ENCODE measurements at places on chromosomes 12 and 14.

- DNase-seq: no peak
Measured at GRCh38 chr14:105087308-105087962, 22.2 kb upstream of the GPR132 start.

GRCh38 chr14:23414906-23415820, 7.1 kb upstream of the MYH6 start:
- DNase-seq: no peak

- DNase-seq: no peak
Measured at GRCh38 chr12:103573185-103573584, 13.9 kb upstream of the STAB2 start.

DNA sequence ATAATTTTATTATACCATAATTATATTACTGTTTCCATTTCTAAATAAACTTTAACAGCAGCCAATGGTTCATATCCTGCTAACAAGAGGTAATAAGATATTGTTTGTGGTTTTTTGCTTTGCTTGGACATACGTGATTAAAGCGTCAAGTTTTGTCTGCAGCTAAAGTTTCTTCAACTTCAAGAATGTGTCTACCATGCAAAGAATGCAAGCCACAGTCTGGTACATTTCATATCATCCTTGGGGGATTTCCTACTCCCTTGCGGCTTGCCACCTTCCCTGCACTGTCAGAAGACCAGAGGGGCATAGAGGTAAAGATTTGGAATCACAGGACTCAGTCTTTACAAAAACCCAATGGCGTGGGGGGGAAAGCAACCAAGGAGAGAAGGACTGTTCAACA, 125.2 kb downstream of the MED13L start:
- DNase-seq: no peak

- no peak for DNase-seq
Measured at GRCh38 chr12:100987552-100988521, 193.3 kb downstream of the ANO4 start.

GRCh38 chr14:76985540-76986230, 42.8 kb downstream of the IRF2BPL start:
- no peak for DNase-seq

DNA sequence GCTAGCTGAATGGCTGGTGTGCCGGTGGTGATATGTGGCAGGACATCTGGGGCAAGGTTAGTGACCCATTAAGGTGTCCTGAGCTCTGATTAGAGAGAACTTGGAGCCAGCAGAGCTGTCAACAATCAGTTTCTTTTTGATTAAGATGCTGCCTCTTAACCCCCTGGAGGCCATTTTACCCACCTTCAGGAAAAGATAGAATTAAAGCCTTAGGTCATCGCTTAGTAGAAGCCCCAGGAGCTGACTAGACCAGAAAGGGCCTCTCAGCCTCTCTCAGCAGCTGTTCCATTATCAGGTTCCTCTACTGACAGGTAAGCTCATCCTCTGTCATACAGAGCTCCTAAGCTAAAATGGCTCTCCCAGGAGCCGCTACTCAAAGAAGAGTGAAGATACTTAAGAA, 339.0 kb downstream of the FUT8 start:
- DNase-seq: no peak

- no peak for DNase-seq
Measured at GRCh38 chr14:92616178-92616577, 102.6 kb downstream of the RIN3 start.

DNA sequence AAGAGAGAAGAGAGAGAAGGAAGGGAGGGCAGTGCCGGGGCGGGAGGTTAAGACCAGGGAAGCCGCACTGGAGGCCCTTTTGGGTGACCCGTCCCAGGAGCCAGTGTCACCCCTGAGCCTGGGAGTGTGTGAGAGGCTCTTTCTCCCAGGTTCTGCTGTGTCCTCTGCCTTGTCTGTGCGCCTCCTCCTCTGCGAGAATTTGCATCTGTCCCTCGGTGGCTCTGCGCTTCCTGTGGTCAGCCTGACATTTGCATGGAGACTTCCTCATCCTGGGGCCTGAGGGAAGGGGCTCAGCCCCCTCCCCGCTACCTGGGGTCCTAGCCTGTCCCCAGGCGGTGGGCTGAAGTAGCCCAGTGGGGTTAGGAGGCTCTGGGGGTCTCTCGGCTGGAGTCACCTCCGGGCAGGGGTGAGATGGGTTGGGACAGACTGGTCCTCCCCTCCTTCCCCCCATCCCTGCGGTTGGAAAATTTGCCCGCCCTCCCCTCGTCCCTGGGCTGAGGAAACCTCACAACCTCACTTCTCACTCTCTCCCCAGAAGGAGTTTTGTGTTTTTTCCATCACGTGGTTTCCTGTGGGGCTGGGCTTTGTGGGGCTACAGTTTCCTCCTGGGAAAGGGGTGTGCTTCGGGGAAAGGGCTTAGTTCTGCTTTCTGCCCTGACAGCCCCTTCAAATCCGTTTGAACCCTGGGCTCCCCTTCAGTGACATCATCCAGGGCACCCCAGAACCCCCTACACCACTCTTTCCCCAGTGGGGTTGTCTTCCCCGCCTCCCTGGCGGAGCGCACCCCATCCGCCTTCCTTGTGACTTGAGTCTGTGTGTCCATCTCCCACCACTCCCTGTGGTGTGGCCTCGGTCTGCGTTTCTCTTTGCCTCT, 2.5 kb downstream of the PTPN6 start:
- DNase-seq: no peak

DNA sequence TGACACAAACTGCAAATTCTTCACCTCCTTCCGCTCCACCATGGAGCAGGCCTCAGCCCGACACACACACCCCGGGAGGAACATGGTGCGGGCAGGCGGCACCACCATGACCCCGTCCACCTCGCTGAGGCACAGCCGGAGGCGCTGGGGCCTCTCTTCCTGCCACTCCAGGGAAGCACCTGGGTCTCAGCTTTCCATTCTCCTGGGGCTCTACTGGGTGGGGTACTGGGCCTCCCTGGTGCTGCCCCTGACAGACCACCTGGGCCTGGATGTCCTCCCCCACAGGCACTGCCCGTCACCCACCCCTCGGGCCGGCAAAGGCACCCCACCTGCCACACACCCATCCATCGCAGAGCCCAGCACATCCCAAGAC, 9.9 kb downstream of the AKT1 start:
- no peak for DNase-seq

- DNase-seq: no peak
Measured at GRCh38 chr12:104720339-104721038, 237.6 kb downstream of the SLC41A2 start.

DNA sequence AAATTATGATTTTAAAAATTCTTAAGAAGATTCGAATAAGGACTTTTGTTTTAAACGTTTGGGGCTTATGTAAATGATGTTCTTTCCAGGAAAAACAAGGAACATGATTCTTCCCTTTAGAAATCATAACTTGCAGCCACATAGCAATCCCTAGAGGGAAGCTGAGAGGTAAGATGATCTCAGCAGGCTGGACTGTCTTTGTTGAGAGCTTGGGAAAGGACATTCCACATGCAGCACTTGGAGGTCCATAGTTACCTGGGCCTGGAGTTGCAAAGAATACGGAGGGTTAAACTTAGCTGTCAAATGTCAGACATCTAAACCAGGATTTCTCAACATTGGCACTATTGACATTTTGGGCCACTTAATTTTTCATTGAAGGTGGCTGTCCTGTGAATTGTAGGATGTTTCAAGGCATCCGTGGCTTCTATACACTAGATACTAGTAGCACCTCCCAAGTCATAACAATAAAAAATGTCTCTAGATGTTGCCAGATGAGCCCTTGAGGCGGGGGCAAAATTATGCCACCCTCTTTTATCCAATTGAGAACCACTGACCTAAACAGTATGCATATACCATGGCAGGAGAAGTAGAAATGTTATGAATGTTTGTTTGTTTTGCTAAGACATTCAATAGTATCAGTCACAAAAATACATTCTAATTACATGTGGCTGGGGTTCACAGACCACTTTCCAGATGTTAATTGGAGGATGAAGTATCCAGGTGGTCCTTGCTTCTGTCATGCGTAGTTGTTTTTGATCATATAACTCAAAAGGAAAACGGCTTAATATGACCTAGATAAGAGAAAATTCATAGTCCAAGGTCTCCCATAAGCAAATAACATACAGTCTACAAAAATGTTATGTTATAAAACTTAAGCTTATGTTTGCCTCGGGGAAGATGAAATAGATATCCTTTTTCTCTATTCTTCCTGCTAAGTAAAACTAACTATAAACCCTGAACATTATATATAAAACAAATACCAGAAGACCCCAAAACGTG, 30.5 kb downstream of the TTC6 start:
- DNase-seq: no peak

DNA sequence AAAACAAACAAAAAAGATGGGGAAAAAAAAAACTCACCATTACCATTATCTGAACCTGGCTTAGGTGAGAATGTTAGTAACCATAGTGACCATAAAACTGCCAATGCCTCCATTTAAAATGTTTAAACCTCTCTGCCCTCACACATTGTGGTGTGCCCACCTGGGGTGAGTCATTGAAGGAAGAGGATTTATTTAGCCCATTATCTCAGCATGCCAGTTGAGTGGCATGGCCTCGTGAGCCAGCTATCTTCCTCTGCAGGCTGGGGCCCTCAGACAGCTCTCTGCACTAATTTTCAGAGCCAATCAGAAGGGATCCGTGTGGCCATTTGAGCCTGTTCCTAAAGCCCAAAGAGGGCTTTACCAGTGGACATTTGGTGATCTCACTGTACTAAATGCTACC, 81.8 kb upstream of the CCDC198 start:
- DNase-seq: no peak
